ENCODE measurements at places on chromosomes 13 and 19. TPM values are rescaled to one million over a fixed set of nuclear protein-coding genes. Genes with fewer than 3 reads are reported as not detected.

- no peak for DNase-seq
Measured at GRCh38 chr19:43507880-43508279, 3.3 kb upstream of the PHLDB3 start.

CXCL17 gene
- not detected for polyA plus RNA-seq

GRCh38 chr19:18865973-18866799, 29.8 kb downstream of the CERS1 start:
- peak; percentile 45 for DNase-seq

GRCh38 chr13:41200126-41200525, 5.8 kb upstream of the KBTBD7 start:
- no peak for DNase-seq

DNA sequence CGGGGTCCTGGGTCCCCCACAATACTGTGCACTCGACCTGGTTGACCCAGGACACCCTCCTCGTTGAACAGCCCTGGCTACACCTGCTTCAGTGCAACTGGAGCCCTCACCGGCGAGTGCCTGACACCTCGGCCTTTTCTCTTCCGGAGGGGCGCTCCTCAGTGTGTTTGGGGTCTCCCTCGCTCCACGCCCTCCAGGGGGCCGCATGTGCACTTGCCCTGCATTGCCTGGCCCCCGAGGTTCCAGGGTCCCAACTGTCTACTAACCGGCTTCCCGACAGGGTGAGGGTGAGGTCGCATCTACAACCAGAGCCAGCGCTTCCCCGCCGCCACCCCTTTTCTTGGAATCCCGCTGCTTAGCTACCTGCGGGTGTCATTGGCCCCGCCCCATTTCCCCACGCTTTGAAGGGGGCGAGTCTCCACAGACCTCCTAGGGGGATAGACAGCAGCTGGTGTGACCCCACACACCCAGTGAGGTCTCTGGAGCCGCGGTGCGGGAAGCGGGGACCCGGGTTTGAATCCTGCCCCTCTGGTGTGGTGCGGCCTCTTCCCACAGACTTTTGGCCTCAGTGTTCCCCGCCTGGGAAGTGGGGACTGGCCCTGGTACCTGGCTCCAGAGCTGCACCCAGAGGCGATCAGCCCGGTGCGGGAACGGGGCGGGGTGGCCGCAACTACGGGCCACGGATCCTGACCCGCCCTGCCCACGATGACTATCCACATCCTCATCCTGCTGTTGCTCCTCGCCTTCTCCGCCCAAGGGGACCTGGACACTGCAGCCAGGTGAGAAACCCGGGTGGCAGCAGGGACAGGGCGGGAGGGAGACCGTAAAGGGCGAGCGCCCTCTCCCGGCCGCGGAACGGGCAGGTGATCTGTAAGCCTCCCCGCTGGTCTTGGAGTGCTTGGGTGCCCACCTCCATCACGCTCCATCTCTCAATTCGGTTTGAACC, at the start of gene ADM5:
TSS of gene ADM5 (plus strand) at position 462 of the 946 bp plus-strand sequence. CDS start at position 706, 244 bp downstream.
- no peak for DNase-seq

AMH gene
- polyA plus RNA-seq = 3.2 TPM

DNA sequence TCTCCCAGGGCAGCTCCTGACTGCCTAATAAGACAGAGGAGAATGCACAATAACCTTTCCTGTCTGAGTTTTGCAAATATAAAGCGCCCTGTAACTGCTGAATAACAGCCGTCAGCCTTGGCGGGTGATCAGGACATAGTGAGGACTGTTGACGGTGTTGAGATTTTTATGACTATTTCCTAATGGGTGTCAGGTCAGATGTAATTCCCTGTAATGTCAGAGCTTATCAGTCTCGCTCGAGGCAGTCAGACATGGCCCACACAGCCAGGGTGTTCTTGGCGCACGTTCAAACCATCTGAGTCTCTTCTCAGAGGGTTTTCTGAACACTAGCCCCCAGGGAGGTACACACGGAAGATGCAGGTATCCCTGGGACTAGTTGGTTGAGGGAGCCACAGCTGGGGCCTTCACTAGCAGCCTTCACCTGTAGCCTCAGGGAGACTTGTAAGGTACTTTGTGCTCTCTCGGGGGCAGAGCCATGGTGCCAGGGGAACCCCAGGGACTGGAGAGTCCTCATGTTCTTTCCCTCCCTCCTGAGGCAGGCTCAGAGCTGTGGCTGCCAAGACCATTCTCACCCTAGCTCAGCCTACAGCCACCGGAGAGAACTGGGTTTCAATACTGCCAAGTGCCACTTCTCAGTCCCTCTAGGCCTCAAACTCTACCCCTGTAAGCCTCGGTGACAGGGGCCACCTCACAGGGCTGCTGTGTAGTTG, 213.1 kb downstream of the UQCRFS1 start:
- DNase-seq = no peak

DNA sequence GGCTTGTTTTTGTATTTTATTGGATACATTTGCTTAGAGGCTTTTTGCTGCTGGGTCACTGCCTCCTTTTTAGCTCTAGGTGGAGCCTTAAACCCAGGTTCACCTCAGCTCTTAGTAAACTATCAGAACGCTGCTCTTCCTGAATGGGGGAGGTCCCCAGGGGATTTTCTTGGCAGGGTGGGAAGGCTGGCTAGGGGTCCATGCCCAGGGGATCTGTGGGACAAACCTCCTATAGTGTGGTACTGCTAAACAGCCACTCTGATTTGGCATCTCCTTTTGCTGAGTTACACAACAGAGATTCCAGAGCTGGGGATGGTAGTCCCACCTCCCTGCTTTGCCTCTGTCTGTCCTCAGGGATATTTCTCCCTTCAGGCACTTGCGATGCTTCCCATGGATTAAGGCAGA, 204.9 kb downstream of the ZIC5 start:
- no peak for DNase-seq

- no peak for DNase-seq
Measured at GRCh38 chr19:12891553-12892021, 627 bp downstream of the GCDH start.

Measured in left kidney (tissue), 8 donors.